Fibroblast of the aortic adventitia (primary cell): ENCODE measurements at places on chromosomes 11 and 22. TPM values are rescaled to one million over a fixed set of nuclear protein-coding genes. Genes with fewer than 3 reads are reported as not detected.

DNA sequence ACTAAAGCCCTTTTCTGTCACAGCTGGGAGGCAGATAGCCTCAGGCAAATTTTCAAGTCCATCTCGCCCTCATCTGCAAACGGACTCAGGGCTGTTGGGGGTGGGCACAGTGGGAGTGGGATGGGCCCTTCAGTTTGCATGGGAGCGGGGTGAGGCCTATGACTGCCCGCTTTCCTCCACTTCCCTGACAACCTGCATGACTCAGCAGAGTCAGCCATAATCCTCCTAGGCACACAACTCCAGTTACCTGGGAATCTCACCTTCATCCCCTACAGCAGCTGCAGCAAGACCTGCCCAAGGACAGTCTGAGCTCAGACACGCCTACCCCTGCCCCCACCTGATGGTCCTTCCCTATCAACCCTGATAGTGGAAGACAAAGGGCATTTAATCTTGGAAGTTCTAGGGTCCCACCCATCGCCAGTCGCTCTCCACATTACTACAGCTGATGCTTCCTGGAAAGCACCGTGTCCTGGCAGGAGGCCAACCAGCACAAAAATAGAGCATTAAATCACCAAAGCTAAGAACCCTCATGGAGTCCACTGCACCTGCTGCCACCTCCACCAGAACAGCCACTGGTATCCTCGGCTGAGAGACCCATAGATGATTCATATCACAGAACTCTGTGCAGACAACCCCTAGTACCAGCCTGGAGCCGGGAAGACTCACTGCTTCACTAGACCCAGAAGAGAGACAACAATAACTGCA, 319.3 kb downstream of the DCDC1 start:
- DNase-seq: no peak

- peak; percentile 30 for DNase-seq
Observed at GRCh38 chr11:124894606-124895430, 2.8 kb downstream of the ROBO4 start.

DNA sequence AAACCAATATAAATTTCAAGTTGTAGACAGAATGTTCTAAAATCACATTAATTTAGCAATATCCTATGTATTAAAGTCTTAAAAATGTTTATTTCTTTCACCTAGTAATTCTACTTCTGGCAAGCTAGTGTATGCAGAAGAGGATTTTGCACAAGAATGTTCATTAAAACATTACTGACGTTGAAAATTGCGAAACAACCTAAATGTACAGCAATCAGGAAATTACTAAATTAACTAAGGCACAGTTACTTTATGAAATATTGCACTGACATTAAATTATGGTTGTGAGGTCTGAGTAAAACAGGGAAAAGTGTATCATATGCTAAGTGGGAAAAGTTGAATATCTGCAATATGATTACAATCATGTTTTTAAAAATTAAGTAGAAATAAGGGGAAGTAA, 4.1 kb downstream of the SLC36A4 start:
- no peak for DNase-seq

GRCh38 chr11:1345737-1346513, 36.5 kb upstream of the TOLLIP start:
- DNase-seq: no peak

DNA sequence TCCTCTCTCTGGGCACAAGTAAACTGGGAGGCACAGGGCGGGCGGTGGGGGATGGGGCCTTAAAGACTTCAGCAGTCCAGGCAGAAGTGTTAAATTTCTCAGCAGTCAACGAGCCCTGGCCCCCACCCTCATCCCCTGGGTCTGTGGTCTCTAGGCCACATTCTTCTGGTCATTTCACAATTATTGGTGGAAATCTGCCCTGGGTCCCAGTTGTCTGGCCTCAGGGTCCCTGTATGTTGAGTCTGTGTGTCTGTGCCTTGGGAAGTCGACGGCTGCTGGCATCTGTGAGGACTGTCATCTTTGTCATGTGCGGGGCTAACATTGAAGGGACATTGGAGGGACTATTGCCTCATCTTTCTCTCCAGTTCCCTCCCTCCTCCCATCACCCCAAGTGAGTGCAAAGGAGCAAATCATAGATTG, 1.7 kb downstream of the TSPAN18 start:
- DNase-seq: no peak

DNA sequence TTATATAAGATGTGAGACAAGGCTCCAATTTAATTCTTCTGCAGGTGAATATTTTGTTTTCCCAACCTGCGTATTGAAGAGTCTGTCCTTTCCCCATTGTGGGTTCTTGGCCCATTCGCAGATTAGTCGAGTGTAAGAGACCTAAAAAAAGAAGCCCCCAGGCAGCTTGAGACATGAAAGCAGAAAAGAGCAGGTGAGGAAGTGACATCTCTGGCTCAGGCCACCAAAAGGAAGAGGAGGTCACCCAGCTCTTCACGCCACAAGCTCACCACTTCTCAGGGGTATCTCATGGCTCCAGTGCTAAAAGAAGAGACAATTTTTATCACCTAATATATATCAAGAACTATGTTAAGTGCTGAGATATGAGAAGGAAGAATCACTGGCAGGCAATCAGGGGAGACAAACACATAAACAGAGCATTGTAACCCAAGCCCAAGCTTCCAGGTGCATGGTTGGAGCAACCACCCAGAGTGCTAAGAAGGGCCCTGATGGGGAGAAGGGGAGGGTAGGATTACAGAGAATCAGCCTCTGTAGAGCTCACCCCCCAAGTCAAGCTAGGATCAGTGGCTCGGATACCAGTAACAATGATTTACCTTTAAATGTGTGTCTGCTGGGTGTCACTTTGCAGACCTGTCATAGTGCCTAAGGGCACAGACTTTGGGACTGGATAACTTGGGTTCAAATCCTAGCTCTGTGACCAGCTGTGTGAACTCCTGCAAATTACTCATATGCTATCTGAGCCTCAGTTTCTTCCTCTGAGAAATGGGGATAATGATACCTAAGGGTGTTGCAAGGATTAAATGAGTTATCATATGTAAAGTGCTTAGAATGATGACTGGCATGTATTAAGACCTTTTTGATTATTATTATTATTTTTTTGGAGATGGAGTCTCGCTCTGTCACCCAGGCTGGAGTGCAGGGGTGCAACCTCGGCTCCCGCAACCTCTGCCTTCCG, 39.2 kb downstream of the MCHR1 start:
- no peak for DNase-seq

DNA sequence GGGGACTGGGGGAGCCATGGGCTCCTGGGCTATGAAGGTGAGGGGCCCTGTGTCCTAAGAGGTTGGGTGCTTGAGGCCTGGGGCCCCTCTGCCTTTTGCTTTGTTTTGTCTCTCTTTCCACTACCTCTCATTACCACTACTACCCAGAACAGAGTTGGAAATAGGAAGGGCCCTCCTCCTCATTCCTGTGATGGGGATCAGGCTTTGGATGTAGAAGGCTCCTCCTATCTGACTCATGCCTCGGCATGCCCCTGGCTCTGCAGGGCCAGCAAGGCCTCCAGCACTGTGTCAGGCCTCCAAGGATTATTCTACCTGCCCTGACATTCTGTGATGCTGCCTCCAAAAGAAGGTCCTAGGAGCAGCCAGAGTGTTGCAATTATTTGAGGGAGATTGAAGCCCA, 766 bp downstream of the IZUMO1R start:
- peak; percentile 62 for DNase-seq

DNA sequence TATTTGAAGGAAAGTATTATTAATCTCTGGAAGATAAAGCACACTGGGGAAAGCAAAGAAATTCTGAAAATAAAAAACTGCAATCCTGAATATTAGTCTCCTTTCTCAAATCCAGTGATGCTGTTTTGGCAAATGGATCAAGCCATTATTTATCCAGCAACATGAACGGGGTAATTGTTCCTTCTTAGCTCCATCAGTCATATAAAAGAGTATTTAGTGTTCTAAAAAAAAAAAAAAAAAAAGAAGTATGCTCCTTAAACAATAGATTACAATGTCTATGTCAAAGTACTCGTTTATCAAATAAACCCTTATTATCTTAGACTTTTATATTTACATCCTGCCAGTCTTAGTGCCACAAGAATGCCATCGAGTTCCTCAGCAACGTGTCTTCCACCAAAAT, 1.3 kb downstream of the RDX start:
- no peak for DNase-seq

The OR5A1 gene
- total RNA-seq: not detected in 2 replicates

GRCh38 chr11:116909245-116909644, 71.8 kb upstream of the APOA1 start:
- DNase-seq: no peak

GRCh38 chr22:33400891-33401290, 342.7 kb upstream of the SYN3 start:
- no peak for DNase-seq

The GPR83 gene
- not detected in 2 replicates for total RNA-seq

DNA sequence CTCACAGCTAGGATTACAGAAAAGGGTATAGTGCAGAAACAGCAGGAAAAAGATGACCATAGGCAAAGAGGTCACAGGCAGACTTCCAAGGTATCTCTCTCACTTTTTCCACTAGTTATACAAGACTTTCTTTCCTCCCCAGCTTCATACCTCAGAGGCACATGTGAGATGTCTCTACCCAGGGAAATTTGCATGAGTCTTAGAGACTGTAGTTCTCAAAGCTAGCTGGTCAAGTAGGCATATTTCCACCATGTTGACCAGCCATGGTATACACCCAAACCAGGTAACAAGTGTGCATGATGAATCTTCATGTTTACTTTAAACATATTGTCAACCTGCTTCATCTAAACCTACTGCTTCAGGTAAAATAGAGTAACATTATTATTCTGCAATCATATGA, 27.9 kb downstream of the PRMT3 start:
- no peak for DNase-seq

The MS4A6E gene
- total RNA-seq: not detected in 2 replicates

DNA sequence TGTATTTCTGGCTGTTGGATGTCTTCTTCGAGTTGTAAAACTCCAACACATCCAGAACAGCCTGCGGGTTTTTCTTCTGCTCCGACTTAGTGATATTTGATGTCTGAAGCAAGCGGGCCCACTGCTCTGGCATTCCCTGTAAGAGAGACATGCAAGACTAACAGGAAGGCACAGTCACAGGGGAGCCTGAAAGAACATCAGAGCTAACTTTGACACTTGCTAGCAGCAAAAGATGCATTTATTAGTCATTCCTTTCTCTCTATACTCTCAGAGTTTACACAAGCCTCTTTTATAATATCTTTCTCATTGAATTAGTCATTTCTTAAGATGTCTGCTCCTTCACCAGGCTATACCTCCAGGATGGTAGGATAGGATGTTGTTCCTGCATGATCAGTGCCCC, 77.8 kb upstream of the GDPD4 start:
- DNase-seq: no peak

The TRIM49D1 gene
- total RNA-seq: not detected in 2 replicates

DNA sequence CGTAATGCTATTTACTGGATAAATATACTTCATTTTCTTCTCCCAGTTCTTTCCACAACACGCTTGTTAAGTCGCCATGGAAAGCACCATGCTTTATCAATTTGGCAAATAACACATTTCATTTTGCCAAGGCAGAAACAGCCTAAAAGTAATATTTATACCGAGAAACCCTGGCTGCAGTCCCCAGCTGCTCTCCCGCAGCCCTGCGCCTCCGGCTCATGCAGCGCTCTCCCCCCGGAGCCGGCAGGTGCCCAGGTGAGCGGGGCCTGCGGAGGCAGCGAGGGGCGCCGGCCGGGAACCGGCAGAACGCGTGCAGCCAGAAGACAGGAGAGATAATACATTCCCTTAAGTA, 681 bp upstream of the ARHGEF12 start:
- peak; percentile 69 for DNase-seq

GRCh38 chr11:86043765-86044503, 24.9 kb downstream of the PICALM start:
- DNase-seq: no peak

GRCh38 chr11:65962141-65962564, 619 bp downstream of the SART1 start:
- DNase-seq: no peak

DNA sequence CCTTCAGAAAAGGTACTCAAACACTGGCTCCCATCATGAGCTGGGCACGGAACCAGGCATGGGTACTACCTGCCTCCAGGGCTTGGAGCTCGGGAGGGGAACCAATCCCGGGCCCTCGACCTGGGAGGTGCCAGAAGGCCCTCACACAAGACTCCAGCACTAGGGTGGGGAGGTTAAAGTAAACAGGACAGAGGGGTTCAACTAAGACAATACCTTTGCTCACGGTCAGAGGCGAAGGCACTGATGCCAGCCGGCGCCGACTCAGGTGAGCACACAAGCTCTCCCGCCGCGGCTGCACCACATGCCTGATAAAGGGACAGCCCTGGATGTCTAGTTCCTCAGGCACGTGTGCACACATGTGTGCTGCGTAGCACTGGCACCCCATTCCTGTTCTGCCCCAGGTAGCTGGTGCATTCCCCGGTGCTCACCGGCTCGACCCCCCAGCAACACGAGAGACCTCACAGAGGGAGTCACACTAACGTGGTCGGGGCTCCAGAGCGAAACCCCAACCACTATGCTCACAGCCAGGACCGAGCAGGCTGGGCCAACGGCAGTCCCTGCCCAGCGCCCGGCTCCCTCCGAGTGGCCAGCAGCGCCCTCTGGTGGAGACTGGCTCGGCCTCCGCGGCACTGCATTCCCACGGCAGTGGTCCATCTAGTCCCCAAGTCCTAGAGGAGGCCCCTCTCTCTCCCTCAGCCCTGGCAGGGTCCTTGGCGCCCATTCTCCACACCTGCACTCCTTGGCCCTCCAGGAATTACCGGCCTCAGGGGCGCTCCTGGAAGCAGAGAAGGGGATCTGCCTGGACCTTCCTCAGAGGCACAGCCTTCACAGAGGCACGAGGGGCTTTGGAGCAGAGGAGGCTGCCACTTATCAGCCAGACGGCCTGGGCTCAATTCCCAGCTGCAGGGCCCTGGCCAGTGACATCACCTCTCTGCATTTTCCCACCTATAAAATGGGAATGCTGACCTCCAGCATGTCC, 28.8 kb upstream of the MOB2 start:
- peak; percentile 58 for DNase-seq

- DNase-seq: peak; percentile 93
Observed at GRCh38 chr11:96045622-96046456, 121.9 kb upstream of the MTMR2 start.

GRCh38 chr11:37905707-37906417, 1307.8 kb upstream of the RAG2 start:
- DNase-seq: no peak

The HEPHL1 gene
- total RNA-seq: not detected in 2 replicates

The MB gene
- not detected in 2 replicates for total RNA-seq

- DNase-seq: peak; percentile 85
Observed at GRCh38 chr11:6362873-6363678, 27.2 kb upstream of the SMPD1 start.
